ENCODE measurements at places on chromosomes 2 and 18.

DNA sequence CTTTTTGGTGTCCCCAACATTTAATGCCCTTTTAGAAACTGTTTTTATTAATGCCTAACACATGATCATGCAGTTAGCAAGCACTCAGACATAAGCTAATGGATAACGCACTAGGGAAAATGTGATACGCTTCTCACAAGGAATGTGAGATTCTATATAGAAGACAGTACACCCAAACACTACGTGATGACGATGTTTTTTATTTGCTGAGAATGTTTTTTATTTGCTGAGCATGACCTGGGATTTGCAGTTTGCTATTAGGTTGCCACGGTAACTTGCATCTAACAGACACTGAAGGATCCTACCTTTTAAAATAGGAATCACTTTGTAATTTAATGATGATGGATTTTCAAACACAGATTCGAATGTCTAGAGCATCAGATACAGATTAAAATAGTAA lies 4.9 kb downstream of the SMC6 start:
- no peak for DNase-seq

GRCh38 chr18:56108478-56109367 lies 520.7 kb upstream of the TCF4 start:
- no peak for DNase-seq

DNA sequence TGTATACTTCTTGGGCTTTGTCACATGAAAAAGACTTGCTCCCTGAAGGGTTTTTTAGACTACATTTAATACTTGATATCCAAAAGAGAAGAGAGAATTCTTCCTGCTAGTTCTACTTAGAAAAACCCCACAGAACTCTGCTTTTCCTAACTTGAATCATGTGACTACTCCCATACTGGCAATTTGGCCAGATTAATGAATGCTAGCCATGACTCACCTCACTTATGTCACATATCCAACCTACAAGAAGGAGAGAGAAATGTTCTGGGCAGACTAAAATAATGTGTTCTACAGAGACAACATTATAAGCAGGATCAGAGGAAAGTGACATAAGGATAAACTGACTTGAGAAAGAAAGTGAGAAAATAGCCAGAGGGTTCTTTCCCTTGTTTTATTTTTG lies 249.3 kb upstream of the GULP1 start:
- DNase-seq, result peak; percentile 25

- DNase-seq, result no peak
These were observed 148.9 kb upstream of the CCDC195 start for GRCh38 chr2:224865016-224865415.

GRCh38 chr2:84942964-84943421 lies 28.0 kb upstream of the KCMF1 start:
- DNase-seq, result no peak

DNA sequence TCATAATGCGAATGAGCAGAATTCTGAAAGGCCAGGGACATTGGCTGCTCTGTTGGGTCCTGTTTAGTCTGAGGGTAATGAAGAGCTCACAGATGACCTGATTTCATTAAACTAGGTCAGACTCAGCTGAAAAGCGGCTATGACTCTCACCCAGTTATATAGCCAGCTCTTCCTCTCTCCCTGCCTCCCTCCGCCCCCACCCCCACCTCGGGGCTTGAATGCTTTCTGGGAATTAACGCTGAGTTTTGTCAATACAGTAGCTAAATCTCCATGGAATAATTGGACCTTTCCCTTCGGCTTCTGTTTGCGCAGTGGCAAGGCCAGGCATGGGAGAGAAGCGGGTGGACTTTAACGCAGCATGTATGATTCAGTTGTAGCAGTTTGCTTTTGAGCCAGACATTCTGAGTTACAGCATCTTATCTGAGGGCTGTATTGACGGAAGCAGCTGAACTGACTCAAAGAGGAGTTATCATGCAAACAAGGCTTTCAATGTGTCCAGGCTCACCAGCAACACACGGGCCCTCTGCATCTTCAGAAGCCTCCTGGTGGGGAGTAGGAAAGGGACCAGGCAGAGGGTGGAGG lies 110.6 kb downstream of the MYCN start:
- no peak for DNase-seq

DNA sequence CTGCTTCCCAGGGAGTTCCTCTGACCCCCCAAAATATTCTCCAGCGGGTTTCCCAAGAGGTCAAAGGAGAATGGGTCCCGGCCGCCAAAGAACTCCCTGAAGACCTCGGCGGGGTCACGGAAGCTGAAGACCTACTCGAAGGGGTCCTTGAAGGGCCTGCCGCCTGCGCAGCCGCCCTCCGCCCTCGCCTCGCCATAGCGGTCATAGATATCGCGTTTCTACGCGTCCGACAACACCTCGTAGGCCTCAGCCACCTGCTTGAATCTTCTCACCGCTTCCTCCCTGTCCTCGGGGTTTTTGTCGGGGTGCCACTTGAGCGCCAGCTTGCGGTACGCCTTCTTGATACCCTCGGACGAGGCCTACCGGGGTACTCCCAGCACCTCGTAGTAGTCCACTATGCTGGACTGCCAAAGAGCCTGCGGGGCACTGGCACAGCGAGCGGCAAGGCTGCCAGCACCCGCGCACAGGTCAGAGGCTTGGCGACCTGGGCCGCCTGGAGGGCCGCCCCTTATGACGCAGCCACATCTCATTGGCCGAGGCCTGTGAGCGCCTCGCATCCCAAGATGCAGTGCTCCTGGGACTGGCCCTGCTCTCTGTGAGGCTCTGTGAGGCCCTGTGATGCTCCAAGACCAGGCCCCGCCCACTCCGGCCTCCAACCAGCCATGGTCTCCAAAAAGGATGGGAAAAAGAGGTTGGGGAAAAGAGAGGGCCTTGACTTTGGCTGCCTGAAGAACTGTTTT lies 5.0 kb upstream of the UGT1A1 start:
- no peak for DNase-seq

- DNase-seq, result no peak
These were observed at the start of gene POMC for GRCh38 chr2:25168256-25169072. Gene POMC (minus strand): TSS chr2:25168580. CDS start chr2:25164772, 3,808 bp downstream.

DNA sequence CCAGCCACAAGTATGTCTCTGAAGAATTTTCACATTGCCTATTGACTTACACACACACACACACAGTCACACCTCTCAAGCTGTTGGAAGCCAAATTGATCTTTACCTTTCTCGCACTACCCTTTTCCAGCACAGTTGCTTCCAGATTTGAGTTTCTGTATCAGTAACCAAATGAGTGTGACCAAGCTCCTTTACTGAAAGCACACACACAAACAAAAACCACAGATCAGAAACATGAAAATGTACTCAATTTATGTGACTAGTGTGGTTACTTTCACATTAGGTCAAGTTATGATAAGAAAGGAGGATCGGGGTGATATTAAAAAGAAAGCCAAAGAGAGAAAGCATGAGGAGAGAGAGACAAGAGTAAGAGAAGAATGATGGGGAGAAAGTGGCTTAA lies 993.9 kb upstream of the POU3F3 start:
- no peak for DNase-seq

DNA sequence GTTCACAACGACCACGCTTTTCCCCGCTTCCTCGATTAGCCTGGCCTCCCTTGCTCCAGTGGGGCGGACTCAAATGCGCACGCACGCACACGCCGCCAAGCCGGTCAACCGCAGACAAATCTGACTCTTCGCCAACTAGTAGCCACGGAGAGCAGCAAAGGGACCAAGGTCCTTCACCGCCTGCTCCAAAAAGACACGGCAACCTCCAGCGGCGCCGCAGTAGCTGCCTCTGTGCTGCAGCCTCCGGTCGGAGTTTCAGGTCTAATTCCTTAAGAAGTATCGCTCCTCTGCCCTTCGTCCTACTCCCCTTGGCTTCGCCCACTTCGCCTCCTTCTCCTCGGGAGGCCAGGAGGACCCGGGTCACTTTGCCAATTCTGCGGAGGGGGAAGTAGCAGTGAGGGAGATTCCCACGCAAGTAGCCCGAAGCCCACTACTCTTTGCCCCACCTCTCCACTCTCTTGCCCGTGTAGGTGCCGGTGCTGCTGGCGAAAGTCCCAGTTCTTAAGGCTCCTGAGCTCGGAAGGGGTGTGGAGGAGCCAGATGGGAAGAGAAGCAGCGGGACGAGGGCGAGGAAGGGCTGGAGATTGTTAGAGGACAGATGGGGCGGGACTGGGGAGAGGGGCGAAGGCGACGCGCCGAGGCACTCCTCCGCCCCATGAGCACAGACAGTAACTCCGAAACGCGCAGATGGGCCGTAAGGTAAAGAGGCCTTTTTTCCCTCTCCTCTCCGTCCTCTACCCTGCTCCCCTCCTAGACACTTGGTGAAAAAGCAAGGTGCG lies 615 bp downstream of the AKAIN1 start:
- no peak for DNase-seq

DNA sequence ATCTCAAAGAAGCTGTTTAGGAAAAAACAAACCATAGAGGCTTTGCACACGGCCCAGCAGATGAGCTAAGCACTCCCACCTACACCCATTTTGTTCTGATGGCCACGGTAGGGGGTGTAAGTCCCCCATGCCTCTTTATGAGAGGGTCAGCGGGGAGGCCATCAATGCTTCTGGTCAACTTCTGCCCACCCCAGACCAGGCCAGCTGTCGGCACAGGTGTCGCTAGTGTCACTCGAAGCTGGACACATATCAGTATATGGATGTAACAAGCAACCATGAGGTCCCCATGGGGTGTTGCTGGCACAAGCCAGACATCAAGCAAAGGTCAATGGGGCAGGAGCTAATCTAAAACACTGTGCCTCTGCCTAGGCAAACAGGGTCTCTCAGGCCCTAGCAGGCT lies 23.7 kb upstream of the SLC35F6 start:
- no peak for DNase-seq

DNA sequence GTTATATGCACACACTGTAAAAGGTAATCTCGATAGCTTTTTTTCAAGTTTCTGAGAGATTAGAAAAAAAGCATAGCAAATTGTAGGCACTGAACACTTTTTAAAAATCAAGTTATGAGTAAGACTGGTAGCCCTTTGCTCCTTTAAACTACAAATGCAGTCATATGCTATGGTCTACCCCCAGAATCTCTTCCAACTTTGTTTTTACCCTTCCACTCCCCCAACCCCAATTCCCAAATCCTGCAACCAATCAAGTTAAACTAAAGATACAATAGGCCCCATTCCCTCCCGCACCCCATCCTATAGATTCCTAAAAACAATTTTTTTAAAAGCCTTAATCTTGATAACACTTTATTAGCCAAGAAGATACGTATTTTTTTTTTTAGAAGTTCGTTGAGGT lies 752 bp upstream of the BAZ2B start:
- DNase-seq, result no peak

DNA sequence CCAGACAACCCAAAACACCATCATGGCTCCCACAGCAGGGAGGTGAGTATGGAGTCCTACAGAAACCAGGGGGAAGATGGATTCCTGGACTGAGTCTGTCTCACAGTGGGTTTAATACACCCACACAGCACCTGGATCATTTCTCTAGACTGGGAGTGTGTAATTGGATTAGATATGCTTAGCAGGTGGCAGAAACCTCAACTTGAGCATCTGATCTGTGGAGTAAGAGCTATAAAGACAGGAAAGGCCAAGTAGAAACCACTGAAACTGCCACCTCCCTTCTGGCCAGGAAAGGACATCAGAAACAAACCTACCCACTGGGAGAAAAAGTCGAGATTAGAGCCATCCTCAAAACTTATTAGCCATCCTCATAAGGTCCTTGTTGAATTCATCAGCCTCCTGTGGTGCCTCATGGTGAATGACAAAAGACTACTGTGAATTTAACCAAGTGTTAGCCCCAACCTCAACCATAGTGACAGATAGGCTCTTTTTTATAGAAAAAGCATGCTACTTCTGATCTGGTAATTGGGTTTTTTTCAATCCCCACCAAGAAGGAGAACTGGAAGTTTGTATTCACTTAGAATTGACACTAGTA lies 28.1 kb upstream of the CHST9 start:
- no peak for DNase-seq

DNA sequence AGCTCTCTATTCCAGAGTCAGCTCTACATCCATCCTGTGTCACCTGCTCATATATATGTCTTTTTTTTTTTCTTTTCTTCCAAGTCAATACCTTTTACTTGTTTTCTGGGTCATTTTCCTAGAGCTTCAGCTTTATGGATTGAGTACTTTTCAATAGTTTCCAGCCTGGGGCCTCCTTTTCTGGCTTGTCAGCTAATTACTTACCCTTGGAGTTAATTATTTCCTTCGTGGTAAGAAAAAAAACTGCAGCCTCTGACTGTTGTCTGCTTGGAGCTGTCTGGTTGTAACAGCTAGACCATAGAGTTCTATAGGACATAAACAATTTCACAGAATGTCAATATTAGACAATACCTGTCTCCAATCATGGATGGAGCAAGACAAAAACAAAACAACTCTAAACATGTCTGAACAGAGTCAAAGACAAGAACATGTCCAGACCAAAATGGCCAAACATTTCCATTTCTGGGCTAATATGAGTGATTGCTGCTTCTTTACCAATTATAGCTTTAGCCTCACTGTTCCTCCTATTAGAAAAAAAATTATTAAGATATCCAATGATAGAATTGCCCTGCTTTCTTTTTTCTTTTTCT lies 643.1 kb downstream of the SLC4A3 start:
- no peak for DNase-seq

DNA sequence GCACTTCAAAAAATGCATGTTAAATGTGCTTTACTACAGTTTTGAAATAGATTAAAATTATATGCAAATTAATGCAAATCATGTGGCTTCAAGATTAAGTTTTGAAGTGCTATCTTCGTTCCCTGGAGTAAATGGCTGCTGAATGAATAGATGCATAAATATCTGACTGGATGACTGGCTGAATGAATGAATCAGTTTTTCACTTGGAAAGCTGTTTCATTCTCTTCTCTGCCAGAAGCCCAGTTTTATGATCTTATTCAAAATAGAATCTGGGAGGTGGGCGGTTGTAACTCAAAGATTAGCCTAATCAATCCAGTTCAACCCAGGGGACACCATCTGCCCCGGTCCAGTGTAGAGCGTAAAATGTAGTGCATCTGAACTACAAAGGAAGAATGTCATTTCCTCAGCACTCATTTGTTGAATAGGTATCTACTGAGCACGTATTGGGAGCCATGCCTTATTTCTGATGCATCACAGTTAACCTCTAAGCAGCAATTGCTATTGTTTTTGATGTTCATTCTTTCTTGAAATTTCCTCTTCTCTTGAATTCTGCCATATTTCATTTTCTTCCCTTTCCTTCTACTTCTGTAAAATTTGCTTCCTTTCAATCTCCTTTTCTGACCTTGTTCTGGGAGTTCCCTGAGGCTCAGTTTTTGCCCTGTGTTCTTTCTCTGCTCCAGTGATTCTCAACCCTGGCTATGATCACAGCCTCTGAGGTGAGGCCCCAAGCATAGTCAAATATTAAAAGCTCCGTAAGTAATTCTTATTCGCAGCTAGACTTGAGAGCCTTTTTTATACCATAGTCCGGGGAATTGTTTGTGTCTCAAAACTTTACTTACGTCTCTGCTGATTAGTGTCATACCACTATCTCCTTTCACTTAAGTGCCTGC lies 282.7 kb downstream of the PARD3B start:
- DNase-seq, result no peak

DNA sequence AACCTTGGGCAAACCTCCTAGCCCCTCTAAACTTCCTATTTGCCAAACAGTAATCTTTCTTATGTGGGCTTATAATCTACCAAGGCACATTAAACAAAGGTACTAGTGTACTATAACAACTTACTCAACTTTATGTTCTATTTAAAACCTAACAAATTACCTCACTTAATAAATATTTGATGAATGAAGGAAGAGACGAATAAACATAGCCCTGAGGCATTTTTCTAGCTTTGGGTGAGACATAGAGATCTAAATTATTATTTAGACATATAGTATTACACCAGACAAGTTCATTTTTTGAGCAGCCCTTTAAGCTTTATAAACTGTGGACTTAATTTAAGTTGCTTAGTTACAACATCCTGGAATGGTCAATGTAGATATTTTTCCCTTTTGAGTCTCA lies 104.6 kb downstream of the UNC80 start:
- no peak for DNase-seq
